A549 treated with Hydrocortisone at 1 μM for 4 hours (cell line): ENCODE measurements at places on chromosomes 7 and 10. TPM values are rescaled to one million over a fixed set of nuclear protein-coding genes. Genes with fewer than 3 reads are reported as not detected.

The ZFAND2A gene
- total RNA-seq, result 49.5 to 56.1 TPM (median 52.2 TPM) in 5 replicates

The CYP26A1 gene
- 1.7 to 2.9 TPM (median 2.4 TPM) in 5 replicates for total RNA-seq

The NKX1-2 gene
- total RNA-seq, result 0.03 TPM in 4 of 5 replicates, not detected in the other

The OR2A42 gene
- not detected in 5 replicates for total RNA-seq

The WIPF3 gene
- total RNA-seq, result 0.43 to 0.59 TPM (median 0.51 TPM) in 5 replicates

The KIAA1549 gene
- 4.7 to 6.3 TPM (median 5.9 TPM) in 5 replicates for total RNA-seq

The CALCR gene
- not detected in 5 replicates for total RNA-seq

The GLI3 gene
- 0.07 to 0.25 TPM (median 0.13 TPM) in 5 replicates for total RNA-seq

The PRPS1L1 gene
- total RNA-seq, result not detected in 5 replicates

The SH2D4B gene
- 0.03 TPM in 2 of 5 replicates, not detected in the others for total RNA-seq

The UTF1 gene
- 0.10 TPM in 1 of 5 replicates, not detected in the others for total RNA-seq

The ADRB1 gene
- total RNA-seq, result 1.1 to 1.4 TPM (median 1.2 TPM) in 5 replicates

The SUN3 gene
- 0.09 to 0.32 TPM in 2 of 5 replicates, not detected in the others for total RNA-seq

The ZNF727 gene
- total RNA-seq, result not detected in 5 replicates

The NACAD gene
- 0.22 to 0.37 TPM (median 0.31 TPM) in 5 replicates for total RNA-seq
